Activated gamma-delta T cell treated with anti-CD3 and anti-CD28 coated beads, Interleukin-2, amount 50 U/mL, for 16 hours (primary cell): ENCODE measurements at places on chromosomes 6 and 20.

GRCh38 chr6:140480852-140481251 is 1106.4 kb upstream of the CITED2 start:
- DNase-seq = no peak

GRCh38 chr6:624979-625378 is 31.9 kb downstream of the HUS1B start:
- DNase-seq = no peak

GRCh38 chr20:23629017-23629541 is 8.7 kb downstream of the CST3 start:
- DNase-seq = no peak

GRCh38 chr20:17938871-17939619 is 29.5 kb downstream of the SNX5 start:
- peak; percentile 8 for DNase-seq

- DNase-seq = no peak
Observed at GRCh38 chr6:75266716-75267291, 17.8 kb downstream of the TMEM30A start.

DNA sequence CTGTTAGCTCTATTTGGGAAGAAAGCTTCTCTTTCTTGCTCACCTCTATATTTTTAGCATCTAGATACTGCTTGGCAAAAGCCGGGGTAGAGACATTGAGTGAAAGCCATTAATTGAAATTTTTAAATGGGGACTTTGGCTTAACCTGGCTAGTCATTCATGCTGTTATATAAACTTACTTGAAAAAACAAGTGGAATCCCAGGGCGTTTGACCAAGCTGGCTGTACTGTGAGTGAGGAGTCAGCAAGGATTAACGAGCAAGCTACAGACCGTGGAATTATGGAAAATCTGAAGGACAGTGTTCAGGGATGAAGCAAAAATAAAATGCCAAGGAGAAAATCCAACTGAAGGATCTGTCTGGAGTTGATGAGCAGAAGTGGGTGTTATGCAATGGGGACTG is 232.0 kb downstream of the GRM1 start:
- no peak for DNase-seq

GRCh38 chr6:37987559-37987958 is 168.0 kb downstream of the ZFAND3 start:
- DNase-seq = no peak

GRCh38 chr6:48109944-48110343 is 1.1 kb downstream of the PTCHD4 start:
- DNase-seq = no peak

- DNase-seq = peak; percentile 42
Observed at GRCh38 chr6:36962874-36963273, 8.3 kb downstream of the PI16 start.

DNA sequence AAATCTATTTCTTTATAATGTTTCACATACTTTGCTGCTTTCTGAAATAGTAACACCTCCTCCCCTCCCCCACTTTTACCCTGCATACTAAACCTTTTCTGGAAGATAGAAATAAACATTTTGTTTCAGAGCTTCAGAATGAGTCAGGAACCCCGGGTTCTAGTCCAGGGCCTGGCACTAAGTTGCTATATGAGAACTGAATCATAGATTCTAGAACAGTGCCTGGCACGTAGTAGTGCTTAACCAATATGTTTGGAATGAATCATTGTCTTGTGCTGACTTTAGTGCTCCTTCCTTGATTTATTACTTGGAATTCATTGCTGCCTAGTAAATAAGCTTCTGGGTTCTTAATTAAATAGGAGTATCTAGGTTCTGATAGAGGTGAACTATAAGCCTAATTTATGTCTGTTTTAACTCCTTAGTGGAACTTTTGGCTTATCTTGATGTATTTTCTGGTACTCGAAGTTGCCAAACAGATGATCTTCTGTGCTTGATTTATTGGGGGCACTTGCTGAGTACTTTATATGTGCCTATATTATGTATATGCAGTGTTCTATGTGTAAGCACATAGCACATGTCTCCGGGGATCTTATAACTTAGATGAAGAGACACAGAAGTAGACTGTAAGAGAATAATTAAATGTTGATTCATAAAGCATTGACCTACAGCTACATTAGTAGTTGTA is 18.6 kb downstream of the TAB2 start:
- DNase-seq = peak; percentile 10

DNA sequence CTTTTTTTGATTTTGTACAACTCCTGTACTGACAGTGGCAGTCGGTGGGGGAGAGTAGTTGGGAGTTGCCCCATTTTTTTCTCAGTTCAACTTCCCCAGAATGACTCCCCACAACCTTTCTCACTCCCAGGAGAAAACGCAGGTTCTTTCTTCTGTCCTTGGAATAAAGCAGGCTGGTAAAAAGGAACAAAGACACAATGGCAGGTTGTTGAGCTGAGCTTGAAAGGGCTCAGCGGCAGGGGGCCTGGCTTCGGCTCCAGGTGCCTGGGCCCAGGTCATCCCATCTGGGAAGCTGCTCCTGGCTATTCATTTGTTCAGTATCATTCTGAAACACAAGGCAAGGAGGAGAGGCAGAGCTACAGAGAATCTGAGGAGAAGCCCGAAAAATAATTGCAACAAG is 46.2 kb downstream of the PROKR2 start:
- no peak for DNase-seq

GRCh38 chr20:40196846-40197436 is 492.1 kb downstream of the MAFB start:
- no peak for DNase-seq

DNA sequence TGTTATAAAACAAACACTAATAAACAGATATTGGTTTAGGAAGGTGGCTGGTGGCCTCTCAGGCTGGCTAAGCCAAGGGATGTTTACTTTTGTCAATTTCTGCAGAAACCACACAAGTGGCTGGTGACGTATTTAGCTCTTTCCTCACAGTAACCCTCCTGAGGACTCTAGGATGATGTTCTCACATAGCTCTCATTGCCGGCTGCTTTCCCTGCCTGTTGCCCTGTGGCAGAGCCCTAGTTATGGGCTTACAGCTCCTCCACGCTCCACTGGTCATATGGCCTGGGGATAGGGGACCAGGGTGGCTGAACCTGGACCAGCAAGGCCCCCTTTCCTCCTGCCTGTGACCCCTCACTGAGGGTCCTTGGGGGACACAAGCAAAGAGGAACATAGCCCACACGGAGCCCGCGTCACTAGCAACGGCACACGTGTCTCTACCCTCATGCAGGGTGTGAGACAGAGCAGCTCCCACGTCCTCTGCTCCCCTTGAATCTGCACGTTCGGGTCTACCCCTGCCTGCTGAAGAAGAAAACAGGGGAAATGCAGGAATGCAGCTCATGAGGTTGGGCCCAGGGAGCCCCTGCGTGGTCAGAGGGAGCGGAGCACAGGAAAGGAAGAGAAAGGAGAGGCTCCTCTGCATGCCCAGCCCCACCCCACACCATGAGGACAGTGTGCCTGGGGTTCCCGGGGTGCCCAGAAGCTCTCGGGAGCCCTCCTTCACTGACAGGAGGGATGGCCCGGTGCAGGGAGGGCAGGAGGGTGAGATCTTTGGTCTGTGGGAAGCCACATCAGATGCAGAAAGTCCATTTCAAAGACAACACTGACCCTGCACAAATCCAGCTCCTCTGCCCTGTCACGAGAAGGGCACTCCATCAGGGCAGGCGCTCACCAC is 13.9 kb downstream of the RAMACL start:
- DNase-seq = no peak

- no peak for DNase-seq
Observed at GRCh38 chr20:43846516-43846905, 68.1 kb upstream of the TOX2 start.

DNA sequence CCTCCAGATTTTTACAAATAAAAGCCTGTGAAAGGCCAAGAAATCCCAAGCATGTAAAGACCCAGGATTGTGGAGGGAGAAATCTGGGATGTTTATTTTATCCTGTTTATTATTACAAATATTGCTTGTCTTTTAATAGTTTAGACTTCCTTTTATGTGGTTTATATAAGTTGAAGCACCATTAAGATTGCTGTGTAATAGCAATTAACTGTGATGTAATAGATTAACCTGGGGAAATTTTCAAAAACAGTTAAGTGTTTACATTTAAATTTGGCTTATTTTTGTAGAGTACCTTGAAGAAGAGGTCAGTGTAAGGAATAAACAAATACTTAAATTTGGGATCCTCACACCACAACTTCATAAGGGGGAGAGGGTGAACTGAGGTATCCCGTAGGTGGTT is 27.0 kb downstream of the VAPB start:
- DNase-seq = no peak
